ENCODE measurements at places on chromosomes 1 and 21.

GRCh38 chr1:151284013-151284577, 2.0 kb downstream of the ZNF687 start:
- no peak for DNase-seq

- no peak for DNase-seq
These were observed 32.9 kb downstream of the CLIC4 start for GRCh38 chr1:24778141-24778540.

GRCh38 chr1:206882555-206882954, 14.7 kb upstream of the IL24 start:
- no peak for DNase-seq

DNA sequence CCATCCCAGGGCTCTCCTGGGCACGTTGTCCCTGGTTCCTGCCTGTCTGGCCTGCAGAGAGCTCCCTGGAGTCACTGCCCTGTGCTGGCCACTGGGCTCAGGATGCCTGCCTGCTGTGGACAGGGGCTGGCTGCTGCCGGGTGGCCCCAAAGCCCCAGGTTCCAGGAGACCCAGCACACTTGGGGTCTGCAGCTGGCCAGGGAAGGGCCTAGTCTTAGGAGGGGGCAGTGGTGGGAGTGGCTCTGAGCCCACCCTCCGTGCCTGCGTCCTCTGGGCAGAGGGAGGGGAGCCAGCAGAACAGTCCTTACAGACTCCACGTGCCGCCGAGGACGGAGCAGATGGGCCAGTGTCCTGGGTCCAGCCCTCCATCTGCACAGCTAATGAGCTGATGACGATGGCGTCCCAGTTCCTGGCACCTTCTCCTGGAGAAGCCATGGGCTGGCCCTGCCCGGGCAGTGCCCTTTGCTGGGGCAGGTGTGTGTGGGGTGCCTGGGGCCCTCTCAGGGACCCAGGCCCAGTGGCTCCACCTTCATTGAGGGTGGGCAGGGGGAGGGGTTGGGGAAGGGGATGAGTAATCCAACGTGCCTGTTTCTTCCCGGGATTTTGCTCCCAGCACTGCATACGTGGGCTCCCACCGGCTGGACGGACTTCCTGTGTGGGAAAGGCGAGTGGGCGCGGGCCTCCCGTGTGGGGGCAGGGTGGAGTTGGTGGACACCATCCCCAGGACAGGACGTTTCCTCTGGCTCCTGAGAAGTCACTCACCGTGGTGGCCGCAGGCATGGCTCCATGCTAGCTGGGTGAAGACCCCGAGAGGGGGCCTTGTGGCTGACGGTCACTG, 6.8 kb upstream of the PLCH2 start:
- DNase-seq = no peak

DNA sequence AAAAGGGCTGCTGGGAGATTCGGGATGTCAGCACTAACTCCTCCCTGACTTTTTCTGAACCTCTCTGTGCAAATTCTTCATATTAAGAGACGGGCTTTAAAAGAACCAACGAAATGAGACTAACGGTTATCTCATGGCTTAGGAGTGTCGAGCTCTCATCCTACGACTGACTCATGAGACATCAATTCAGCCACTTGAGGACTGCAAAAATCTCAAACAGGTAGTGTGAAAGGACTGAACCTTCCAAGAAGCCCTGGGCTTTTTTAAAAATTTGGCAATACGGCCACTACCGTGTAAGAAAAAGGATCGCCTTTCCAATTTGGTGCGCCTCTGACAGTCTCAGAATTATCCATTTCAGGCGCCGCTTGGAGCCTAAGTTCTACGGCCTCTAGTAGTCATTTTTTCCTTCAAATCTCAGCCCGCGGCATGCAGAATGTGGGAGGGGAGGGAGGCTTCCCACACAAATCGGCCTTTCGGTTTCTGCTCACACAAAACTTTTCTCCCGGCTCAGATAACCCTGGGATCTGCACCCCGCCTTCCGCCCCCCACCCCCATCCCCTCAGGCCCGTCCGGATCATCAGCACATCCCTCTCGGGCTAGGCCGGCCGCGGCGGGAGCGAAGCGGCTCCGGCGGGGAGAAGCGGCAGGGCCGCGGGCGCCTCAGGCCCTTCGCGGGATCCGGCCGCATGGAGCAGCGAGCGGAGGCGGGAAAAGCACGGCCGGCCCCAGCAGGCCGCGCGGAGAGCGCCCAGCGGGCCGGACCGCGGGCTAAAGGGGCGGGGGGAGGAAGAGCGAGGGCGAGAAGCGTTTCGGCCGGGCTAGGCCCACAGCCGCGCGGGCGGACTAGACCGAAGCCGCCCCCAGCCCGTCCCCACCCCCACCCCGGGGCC, 618 bp downstream of the HNRNPR start:
- no peak for DNase-seq

GRCh38 chr1:36517011-36517771, 34.5 kb upstream of the CSF3R start:
- DNase-seq = no peak

DNA sequence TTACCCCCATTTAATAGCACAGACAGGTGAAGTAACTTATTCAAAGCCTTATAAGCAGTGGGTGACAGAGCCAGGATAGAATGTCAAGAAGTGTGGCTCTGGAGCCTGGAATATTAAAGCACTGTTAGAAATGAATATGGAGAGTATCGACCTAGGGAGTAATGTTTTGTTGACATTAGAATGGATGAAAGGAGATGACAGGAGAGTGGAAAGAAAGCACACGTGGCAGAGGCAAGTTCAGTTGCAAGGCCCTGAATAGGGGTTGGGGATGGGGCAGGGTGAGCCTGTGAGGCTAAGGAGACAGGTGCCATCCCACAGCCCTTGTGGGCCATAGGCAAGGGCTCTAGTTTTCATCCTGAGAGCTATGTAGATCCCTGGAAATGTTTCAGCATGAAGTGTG, 125.5 kb upstream of the PLXNA2 start:
- DNase-seq = no peak

GRCh38 chr1:219906924-219907771, 21.2 kb downstream of the SLC30A10 start:
- no peak for DNase-seq

DNA sequence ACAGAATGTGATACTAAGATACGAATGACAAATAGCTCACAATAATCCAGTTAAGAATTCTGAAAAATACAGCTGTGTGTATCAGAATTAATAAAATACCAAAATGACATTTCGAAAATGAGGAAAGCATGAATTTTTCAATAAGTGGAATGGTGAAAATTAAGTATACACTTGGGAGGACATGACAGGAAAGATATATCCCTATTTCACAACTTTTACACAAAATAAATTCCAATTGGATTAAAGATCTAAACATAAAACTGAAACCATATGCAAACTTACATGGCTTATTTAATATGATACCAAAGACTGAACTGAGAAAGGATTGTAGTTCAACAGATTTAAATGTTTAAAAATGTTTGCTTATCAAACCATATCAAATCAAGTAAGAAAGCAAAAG, 510.4 kb upstream of the ADAMTS5 start:
- DNase-seq = no peak

DNA sequence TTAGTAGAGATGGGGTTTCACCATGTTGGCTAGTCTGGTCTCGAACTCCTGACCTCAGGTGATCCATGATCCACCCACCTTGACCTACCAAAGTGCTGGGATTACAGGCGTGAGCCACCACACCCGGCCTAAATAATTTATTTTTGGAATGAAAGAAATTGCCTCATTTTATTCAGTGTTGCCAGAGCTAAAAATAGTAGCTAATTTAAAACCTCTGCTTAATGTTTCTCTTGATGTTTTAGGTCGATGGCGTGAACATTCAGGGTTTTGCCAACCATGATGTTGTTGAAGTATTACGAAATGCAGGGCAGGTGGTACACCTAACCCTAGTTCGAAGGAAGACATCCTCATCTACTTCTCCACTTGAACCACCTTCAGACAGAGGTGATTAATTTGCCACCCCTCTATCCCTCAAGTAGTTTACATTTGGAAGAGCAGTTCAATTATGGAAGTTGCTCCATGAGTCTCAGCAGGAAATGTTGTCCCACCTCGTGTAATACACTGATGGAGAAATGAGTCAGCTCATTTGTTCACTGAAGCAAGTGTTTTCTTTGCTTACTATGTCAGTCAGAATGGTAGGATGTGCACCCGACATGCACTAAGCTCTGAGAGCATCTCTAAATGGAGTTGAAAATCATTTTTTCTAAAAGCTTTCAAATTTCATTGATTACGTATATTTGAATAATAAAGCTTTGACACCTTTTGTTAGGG, 54.9 kb downstream of the PATJ start:
- DNase-seq = no peak

GRCh38 chr1:178098262-178098661, 4.4 kb downstream of the RASAL2 start:
- no peak for DNase-seq

- DNase-seq = no peak
These were observed 5.7 kb downstream of the AGMAT start for GRCh38 chr1:15578921-15579682.

DNA sequence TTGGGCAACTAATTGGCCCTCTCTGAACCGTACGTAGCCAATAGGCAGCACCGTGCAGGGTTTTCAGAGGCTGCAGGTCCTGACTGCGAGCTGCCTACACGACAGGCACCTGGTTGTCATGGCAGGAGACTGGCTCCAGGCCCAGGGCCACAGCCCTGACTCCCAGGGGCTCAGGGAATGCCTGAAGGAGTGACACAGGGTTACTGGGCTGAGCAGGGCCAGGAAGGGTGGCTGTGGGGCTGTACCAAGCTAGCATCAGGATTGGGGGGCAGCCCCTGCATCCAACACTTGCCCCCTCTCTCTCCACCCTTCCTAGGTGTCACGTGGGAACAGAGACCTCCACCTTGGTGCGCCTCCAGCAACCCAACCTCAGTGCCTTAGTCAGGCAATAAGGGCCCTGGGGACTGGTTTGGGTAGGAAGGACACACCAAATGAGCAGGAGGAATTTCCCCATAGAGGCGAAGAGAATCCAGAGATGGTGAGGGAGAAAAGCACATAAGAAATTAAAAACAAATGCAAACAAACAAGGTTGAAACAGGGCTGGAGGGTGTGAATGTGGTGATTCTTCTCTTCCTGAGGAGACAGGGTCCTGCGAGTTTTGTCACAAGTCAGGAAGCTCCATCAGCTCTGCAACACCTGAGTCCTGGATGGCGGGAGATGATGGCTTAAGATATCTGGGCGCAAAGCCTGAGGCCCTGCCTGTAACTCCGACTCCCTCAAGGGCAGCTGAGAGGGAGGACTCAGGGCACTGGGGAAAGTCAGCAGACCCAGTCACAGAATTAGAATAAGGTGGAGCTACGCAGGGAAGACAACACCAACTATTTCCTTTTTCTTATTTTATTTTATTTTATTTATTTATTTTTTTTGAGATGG, 19.7 kb upstream of the RNU1-4 start:
- DNase-seq = no peak

GRCh38 chr1:203628201-203629015, 1.8 kb downstream of the ATP2B4 start:
- peak; percentile 45 for DNase-seq

DNA sequence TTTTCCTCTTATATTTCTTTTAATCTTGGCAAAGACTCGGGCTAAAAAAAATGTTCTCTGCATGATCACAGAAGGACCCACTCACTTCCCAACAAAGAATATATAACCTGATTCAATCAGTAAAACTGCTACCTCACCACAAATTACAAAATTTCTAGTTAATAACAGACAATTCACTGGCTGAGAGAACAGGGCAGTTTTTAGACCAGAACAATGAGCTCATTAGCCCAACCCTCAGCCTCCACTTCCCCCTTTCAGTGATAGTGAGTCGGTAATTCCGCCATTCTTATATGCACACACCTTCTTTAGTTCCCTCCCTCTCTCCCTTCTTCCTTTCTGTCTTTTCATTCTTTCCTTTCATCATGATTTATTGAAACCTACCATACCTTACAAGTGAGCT, 8.9 kb downstream of the SIPA1L2 start:
- DNase-seq = no peak

GRCh38 chr1:66436378-66437135, 97.4 kb upstream of the SGIP1 start:
- no peak for DNase-seq

DNA sequence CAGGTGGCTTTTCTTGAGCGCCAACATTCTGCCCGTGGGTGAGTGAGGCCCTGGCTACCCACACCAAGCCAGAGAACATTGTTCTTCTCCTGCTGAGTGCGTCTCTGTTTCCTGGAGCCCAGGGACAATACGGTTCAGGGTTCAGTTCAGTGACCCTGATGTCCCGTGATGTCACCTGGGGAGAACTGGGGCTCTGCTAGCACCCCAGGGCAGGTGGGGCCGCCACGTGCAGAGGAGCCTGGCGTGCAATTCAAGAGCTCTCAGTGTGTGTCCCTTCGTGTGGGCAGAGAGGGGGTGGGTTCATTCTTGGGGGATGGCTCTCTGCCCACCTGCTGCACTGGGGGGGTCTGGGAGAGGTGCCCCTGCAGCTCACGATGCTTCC, 18.2 kb upstream of the PEX10 start:
- DNase-seq = no peak

DNA sequence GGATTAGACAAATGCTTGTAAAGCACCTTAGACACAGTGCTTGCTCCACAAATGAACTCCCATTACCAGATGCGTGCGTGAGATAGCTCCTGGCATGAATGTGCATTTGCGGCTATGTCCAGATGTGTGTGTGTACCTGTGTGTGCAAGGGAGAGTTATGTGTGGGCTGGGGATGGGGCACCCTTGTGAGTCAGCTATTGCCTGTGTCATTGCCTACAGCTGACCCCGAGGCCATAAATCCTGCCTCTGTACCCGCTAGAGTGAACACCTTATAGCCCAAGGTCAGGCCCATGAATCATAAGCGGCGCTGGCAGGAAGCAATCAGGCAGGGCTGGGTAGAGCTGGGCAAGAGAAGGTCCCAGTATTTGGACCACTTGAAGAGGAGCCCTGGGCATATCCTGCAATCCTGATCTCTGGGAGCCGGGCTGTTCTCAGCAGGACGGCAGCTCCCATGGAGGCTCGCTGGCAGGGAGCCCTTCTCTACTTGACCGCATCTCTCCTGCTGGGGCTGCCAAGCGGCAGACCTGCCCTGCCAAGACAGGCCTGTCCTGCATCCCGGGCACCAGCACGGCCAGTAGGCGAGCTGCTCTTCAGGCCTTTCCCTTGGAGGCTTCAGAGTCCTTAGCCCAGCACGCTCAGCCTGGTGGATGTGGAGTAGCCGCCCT, 86.4 kb downstream of the TMEM53 start:
- DNase-seq = no peak

DNA sequence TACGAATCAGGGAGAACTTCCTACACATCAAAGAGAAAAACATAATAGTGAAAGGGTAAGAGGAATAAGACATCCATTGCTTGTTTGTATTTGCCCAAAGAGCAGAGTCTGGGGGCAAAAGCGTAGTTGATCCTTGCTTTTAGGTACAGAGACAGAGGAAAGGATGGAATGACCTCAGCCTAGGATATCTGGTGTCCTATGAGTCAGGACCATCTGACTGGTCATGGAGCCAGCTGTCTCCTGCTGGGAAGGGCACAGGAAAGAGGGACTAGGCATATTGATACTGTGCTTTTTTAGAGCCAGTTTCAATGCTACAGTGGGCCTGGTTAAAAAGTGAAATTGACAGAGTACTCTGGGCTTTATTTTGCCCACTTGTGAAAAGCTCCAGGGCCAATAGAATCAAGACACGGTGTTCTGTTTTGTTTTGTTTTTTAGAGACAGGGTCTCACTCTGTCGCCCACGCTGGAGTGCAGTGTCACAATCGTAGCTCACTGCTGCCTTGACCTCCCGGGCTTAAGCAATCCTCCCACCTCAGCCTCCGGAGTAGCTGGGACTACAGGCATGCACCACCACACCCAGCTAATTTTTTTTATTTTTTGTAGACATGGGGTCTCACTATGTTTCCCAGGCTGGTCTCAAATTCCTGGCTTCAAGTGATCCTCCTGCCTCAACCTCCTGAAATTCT, 3.2 kb downstream of the PLEKHO1 start:
- no peak for DNase-seq

Data from NCI-H187 (cell line).